Caki2 (cell line): ENCODE measurements at places on chromosomes 11 and 22.

DNA sequence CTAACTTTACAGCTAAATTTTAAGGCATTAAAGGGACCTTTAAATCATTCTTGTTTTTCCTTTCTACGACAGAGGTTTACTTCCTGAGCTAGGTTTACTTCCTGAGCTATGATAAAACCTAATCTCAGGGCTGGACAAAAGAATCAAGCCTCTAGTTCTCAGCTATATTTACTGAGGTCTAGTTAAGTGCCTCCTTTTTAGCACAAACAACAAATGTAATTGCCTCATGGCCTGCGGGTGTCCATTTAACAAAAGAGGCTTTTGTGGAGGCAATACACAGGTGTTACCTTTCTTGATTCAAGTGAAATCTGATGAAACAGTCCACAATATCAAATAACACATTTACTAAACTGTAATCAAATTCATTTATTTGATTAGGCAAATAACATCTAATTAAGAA lies 67.3 kb downstream of the IMMP1L start:
- DNase-seq, result no peak

DNA sequence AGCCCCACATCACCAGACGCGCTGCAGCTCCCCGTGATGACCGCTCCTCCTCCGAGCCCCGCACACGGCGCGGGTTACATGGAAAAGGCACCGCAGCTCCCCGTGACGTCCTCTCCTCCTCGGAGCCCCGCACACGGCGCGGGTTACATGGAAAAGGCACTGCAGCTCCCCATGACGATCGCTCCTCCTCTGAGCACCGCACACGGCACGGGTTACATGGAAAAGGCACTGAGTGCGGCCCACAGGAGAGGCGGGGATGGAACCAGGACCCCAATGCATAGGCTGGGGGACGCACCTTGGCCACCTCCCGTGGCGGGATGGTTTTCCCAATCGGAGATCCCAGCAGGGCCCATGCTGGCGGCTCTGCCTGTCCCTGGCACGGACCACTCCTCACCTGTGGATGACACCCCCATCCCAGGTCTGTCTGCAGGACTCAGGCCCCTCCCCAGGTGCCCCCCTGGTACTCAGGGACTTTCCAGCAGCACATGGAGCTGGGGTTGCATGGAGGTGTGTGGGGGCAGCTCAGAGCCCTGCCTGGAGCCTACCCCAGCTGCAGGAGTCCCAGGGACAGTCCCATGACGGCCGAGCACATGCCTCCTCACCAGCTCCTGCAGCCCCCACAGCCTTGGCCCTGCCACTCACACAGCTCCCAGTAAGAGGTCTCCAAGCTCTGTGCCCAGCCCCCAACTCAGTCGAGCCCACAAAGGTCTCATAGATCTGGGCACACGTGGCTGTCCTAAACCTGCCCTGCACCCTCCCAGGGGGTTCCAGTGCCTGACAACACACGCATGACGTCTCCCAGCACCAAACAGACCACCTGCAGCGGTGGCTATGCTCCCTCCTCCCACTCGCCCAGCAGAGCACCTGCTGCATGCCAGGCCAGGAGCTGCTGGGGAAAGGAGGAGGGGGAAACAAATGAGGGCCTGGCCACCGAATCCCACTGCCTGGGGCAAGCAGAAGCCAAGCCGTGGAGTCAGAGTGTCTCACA lies 166.6 kb downstream of the BRD1 start:
- no peak for DNase-seq

DNA sequence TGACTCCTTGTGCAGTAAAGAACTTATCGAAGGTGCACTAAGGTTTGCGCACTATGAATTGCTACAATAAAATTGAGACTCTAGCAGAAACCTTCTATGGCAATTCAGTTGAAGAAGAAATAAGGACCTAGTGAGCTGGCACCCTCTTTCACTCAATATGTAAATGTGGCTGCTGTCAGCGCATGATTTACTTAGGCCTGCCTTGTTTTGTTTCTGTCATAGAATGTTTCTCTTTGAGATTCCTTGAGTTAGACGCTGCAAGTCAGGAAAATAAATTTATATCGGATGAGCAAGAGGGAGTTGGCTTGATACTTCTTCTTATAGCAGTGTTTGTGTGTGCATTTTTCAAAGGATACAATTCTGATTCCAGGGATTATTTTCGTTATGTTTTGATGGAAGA lies 322.1 kb downstream of the BLID start:
- no peak for DNase-seq

- DNase-seq, result no peak
Measured at GRCh38 chr22:37741312-37741795, 44.5 kb downstream of the TRIOBP start.

- DNase-seq, result no peak
Measured at GRCh38 chr11:24781288-24781687, 284.4 kb downstream of the LUZP2 start.

DNA sequence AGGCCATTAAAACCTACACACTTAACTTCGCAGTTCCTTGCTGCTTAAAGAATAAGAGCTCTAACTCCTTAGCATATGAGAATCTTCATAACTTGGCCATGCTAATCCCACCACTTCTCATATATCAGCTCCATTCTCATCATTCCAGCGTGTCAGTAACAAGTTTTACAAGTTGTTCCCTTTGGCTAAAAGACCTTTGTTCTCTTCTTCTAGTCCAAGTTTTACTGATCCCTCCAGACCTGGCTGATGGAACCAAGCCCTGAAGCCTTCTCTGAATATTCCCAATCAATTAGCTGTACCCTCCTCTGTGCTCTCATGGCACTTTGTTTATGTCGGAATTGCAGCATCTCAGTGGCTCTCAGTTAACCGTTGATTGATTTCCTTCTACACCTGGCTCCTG lies 35.8 kb downstream of the GAB2 start:
- DNase-seq, result no peak

DNA sequence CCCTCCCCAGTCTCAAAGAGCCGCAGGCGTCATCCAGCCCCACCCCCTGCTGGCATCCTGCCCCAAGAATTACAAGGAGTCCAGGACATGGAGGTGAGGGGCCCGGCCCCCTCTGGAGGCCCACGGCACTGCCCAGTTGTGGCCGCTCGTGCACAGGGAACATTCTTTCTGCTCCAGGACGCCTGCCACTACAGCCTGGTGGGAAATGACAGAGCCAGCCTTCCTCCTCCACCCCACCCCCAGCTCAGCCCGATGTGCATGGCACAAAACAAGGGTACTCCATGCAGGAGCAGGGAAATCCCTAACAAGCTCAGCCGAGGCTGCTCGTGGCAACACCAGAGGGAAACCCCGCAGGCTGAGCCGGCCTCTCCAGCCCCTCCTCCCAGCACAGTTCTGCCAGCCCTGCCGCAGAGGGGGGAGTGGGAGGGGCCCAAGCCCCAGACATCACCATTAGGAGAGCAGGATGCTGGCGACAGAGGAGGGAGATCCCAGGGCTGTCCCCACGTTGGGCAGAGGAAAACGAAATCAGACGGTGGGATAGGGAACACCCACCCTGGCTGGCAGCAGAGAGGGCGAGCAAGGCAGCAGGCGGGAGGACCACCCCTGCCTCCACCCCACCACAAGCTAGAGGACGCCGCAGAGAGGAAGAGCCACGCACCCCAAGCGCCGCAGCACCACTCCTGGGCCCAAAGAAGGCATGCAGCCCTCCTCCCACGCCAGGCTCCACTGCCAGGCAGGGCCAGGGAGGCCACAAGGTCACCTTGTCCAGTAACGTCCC lies 10.0 kb downstream of the IGSF9B start:
- no peak for DNase-seq

- no peak for DNase-seq
Measured at GRCh38 chr11:35932681-35933319, 11.1 kb upstream of the LDLRAD3 start.

GRCh38 chr22:35053060-35053835 lies 12.7 kb upstream of the ISX start:
- no peak for DNase-seq

- no peak for DNase-seq
Measured at GRCh38 chr22:32910429-32910772, 108.9 kb downstream of the TIMP3 start.

- no peak for DNase-seq
Measured at GRCh38 chr11:45379162-45379863, 93.2 kb upstream of the SYT13 start.

DNA sequence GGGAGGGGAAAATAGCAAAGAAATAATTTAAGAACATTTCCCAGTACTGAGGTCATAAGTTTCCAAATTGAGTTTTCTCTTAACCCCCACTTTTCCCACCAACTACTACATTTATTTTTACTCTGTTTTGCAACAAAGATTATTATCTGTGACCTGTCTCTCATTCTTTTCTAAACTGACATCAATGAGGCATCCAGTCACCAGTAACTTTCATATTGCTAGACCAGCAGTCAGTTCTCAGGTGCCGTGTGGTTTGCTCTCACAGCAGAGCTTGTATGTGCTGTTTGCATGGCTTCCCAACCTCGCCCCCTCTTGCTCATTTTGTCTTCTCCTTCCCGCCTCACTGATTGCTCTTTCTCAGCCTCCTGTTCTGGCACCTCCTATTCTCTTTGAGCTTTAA lies 1091.3 kb downstream of the TBC1D22A start:
- no peak for DNase-seq

DNA sequence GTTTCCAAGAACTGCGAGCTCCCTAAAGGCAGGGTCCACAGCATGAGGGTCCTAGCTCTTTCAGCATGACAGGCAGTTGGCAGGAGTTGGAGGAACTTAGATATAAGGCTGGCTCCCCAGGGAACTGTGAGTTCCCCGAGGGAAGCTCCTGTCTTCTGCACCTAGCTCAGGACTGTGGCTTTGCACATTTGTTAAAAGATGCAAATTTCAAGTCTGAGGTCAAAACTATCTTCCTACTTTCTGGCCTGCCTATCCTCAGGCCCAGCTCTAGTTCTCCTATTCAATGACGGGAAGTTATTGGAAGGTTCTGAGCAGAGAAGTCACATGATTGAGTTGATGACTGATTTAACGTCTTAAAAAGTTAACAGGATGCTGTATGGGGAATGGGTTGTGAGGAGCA lies 11.7 kb upstream of the UCP3 start:
- no peak for DNase-seq

GRCh38 chr22:23085785-23086184 lies 15.5 kb downstream of the GNAZ start:
- no peak for DNase-seq

GRCh38 chr11:79546351-79546750 lies 105.5 kb upstream of the TENM4 start:
- no peak for DNase-seq

DNA sequence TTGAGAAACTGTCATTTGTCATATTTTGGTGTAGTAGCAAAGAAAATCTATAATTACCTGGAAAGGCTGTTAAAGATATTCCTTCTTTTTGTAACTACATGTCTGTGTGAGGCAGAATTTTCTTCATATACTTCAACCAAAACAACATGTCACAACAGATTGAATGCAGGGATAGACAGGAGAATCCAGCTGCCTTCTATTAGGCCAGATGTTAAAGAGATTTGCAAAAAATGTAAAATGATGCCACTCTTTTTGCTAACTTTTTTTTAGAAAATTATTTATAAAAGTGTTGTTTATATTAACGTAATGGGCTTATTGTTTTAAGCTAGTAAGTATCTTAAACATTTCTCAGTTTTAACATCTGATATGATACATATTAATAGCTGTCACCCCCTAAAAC lies 12.7 kb downstream of the DGKZ start:
- DNase-seq, result no peak

DNA sequence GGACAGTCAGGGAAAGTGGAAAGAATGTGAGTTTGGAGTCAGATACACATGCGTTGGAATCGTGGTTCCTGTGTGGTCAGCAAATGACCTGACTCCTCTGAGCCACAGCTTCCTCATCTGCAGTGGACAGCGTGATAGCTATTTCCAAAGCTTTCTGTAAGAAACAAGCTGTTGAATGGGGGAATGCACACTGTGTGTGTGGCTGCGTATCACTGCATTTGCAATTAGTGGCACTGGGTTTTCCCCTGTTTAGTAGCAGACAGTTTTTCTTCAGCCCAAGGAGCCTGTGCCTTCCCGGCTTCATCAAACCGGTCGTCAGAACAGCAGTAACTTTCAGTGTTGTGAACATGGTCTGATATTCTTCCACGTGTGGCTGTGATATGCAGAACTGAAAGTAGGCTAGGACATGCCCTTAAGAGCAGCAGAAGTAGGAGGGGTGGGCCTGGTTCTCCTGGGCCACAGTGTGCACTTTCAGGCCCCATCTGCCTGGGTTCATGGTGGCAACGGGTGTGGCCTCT lies 121.5 kb downstream of the RRAS2 start:
- no peak for DNase-seq

DNA sequence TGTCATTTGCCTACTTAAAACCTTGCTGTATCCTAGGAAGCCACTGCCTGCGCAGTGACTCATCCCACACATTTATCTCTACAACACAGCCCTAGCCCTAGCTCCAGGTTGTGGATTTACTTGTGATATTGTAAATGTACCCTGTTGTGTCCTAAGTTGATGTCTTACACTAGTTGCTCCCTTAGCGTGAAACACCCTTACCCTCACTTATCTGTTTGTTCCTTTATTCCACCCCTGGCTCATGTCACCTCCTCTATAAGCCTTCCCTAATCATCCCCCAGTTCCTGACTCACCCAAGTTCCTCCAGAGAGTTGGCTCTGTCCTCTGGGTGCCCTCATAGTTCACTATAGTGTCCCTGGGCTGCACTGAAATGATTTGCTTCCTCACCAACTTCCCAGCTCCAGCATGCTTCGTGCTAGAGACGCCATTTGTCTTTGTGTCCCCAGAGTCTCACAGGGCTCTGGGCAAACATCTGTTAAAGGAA lies 431.8 kb upstream of the FAT3 start:
- peak; percentile 39 for DNase-seq

- DNase-seq, result peak; percentile 30
Measured at GRCh38 chr11:128956401-128957201, 13.9 kb upstream of the TP53AIP1 start.

DNA sequence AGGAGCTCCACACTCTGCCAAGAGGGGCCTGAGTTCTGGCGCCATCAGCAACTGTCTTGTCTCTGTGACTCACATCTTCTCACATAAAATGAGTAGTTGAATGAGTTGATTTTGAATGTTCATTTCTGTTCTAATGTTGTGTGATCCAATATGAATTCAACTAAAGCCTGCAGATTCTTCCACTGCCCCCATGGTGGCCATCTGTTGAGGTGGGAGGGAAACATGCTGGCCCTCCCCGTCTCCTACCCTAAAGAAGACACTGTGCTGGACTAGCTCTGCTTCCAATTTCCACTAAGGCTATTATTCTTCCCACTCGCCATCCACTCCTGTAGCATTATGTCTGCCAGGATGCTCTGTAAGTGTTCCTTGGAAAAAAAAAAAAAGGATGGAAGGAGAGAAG lies 555.6 kb upstream of the LARGE1 start:
- no peak for DNase-seq

- DNase-seq, result no peak
Measured at GRCh38 chr11:38356255-38356654, 1758.2 kb upstream of the RAG2 start.

- no peak for DNase-seq
Measured at GRCh38 chr11:134370526-134371435, 39.0 kb downstream of the GLB1L2 start.

DNA sequence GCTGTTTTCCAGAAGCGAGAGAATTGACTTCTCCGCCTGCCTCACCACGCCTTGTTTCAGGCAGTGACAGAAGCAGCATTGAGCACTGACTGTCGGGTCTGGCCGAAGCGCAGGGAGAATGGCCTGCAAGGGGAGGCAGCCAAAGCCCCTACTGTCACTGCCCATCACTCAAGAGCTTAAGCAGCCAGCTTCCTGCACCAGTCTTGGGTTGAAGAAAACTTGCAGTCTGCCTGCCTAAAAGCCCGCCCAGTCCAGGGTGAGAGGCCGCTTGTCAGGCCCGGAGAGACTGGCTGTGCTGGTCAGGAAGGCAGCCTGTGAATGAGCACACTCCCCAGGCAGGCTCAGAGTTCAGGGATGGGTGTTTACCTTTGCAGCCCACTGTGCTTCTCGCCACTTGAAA lies 108.3 kb downstream of the PKNOX2 start:
- DNase-seq, result no peak
